ENCODE measurements at places on chromosomes 13 and 19. TPM values are rescaled to one million over a fixed set of nuclear protein-coding genes. Genes with fewer than 3 reads are reported as not detected.

Gene TLE6
- 1.9 TPM for total RNA-seq

Gene GPR12
- not detected for total RNA-seq

Gene ZNF546
- 6.5 TPM for total RNA-seq

Gene PRTN3
- total RNA-seq: not detected

Gene MCEMP1
- not detected for total RNA-seq

Gene ABHD8
- total RNA-seq: 7.5 TPM

Gene CEACAM21
- 0.73 TPM for total RNA-seq

Gene WASF3
- 16.2 TPM for total RNA-seq

Gene SYDE1
- 12.4 TPM for total RNA-seq

Gene ZNF557
- total RNA-seq: 16.1 TPM

Gene PSG4
- not detected for total RNA-seq

Gene ONECUT3
- not detected for total RNA-seq

Gene SHISA7
- total RNA-seq: not detected

Gene CLIP3
- total RNA-seq: 2.6 TPM

Gene PSG1
- total RNA-seq: not detected

Gene TNNI3
- not detected for total RNA-seq

Gene ACTMAP
- 0.59 TPM for total RNA-seq

Gene ZNF562
- 19.3 TPM for total RNA-seq

Gene IRGC
- not detected for total RNA-seq

Gene CBLC
- 0.07 TPM for total RNA-seq

Gene HIF3A
- total RNA-seq: 5.3 TPM

Gene RAB11B
- total RNA-seq: 38.4 TPM

Gene PIAS4
- total RNA-seq: 26.5 TPM

Gene SIGLEC14
- not detected for total RNA-seq

Gene IQCN
- 0.07 TPM for total RNA-seq

Gene ZNF66
- total RNA-seq: 2.5 TPM

Gene FCGBP
- total RNA-seq: 0.04 TPM

Gene LRRC25
- total RNA-seq: not detected

Gene ZNF586
- 17.6 TPM for total RNA-seq

Gene C1QTNF9B
- not detected for total RNA-seq

Gene POU2F2
- total RNA-seq: 0.49 TPM

Gene STOML3
- total RNA-seq: not detected

Gene CD37
- total RNA-seq: not detected

Gene CD79A
- total RNA-seq: not detected

Gene TMIGD2
- not detected for total RNA-seq

Gene OR10H4
- total RNA-seq: not detected

Gene PRRG2
- total RNA-seq: 3.1 TPM

Gene DACT3
- 0.66 TPM for total RNA-seq

Gene ZNF625
- 12.9 TPM for total RNA-seq

Gene DENND1C
- not detected for total RNA-seq

Gene POLR1G
- 27.3 TPM for total RNA-seq

Data from pulmonary artery endothelial cell (primary cell).